Left lung (tissue), 14 donors: ENCODE measurements at places on chromosomes 3 and 15. TPM values are rescaled to one million over a fixed set of nuclear protein-coding genes. Genes with fewer than 3 reads are reported as not detected.

The GUCA1C gene
- not detected for total RNA-seq

The CPEB1 gene
- total RNA-seq: 1.3 TPM

The WDR93 gene
- total RNA-seq: 0.20 TPM

The TUSC7 gene
- total RNA-seq: not detected

The CPOX gene
- total RNA-seq: 15.0 TPM

- DNase-seq: no peak
Observed at GRCh38 chr3:159733194-159733860, 255.3 kb upstream of the IL12A start.

- DNase-seq: no peak
Observed at GRCh38 chr15:81047928-81048327, 47.2 kb downstream of the TLNRD1 start.

DNA sequence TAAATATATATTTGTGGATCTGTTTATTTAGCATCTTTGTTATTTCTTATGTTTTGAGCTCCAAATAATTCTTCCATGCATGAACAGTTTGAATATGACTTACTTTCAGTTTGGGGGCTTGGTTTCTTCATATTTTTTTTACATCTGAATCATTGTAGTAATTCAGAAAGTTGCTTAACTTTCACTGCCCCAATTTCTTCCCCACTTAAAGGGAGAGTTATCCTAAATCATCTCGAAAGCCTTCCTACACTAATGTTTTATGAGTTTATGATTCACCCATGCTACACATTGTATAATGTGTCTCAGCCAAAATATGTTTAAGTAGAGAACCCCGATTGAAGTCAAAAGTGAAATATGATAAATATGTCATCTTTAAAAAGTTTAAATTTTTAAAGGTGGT lies 47.8 kb downstream of the SPRED1 start:
- DNase-seq: no peak

DNA sequence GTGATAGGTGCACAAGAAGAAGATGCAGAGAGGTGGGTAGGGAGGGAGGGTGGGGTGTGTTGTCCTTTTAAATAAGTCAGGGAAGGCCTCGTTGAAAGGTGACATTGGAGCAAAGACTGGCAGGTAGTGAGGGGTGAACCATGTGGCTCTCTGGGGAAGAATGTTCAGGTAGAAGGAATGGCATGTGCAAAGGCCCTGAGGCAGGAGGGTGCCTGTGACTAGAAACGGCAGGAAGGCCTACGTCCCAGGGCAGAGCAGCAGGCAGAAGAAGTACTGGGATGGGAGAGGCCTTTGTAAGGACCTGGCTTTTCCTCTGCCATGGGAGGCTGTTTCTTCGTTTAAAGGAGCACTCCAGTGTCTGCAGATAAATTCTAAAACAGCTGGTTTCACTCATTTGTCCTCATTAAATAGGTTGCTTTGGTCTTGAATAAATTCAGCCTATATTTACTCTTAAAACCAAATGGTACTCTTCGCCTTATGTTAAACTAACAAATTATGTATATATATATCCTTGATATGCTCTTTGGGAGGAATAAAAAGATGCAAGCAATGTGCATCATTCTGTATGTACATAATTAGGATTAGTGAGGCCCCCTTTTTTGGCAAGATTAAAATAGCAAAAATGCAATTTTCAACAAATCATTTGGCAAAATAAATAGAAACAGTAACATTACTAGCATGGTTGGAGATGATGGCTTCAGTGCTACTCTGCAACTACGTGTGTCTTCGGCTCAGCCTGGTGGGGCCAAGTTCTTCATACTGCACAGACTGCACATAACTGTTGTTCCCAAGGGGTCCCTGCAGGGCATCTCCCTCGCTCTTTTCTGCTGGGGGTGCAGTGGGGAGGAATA lies 151.4 kb downstream of the KLF13 start:
- peak; percentile 55 for DNase-seq

- DNase-seq: no peak
Observed at GRCh38 chr15:70789213-70789612, 25.9 kb upstream of the UACA start.

DNA sequence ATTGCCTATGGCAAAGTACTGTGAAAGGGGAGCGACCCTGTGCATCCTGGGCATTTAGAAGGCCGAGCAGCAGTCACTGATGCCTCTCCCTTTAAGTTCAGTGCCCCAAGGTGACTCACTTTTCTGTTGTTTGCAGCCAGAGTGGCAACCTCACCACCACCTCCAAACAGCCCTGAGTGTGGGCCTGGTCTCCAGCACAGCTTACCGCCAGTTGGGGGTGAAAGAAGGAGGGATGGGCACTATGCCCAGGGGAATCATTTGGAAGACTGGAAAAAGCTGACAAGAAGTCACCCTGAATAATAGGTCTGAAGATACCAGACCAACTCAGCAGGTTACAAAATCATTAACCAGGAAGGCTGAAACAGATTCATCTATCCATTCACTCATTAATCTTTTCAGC lies 571.8 kb downstream of the EPHB1 start:
- no peak for DNase-seq

- DNase-seq: no peak
Observed at GRCh38 chr3:11717768-11718636, 74.3 kb upstream of the VGLL4 start.

- DNase-seq: no peak
Observed at GRCh38 chr3:49668414-49668797, 5.7 kb upstream of the APEH start.

DNA sequence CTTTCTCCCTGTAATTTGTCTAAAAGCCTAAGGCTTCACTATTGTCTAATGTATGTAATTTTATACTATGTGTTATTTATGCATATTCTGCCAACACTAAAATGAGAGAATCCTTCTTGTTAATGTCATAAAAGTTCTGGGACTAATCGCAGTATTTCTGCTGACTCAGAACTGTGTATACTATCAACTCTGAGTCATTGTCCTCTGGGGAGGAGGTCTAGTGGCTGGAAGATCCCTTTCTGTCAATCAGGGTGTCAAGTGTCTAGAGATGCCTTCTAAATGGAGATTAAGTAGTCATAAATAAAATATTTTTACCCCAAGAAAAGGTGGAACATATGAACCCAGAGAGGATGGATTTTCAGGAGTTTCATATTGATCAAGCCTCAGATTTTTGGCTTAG lies 473.4 kb downstream of the AGBL1 start:
- no peak for DNase-seq
